ENCODE measurements at places on chromosomes 7 and 10. TPM values are rescaled to one million over a fixed set of nuclear protein-coding genes. Genes with fewer than 3 reads are reported as not detected.
A peak's percentile ranks its signal among the peaks of the same experiment; 100 is the strongest.

- DNase-seq: no peak
These were observed 1.8 kb upstream of the INTS1 start for GRCh38 chr7:1505731-1506550.

Gene ASZ1
- total RNA-seq: not detected

Gene HPSE2
- total RNA-seq: 1.1 TPM

Gene UCN3
- total RNA-seq: not detected

- DNase-seq: no peak
These were observed 59.4 kb downstream of the USP6NL start for GRCh38 chr10:11551916-11552602.

Gene PRSS37
- total RNA-seq: not detected

Gene DPYSL4
- total RNA-seq: not detected

GRCh38 chr7:1028044-1028770 lies 16.1 kb upstream of the GPR146 start:
- peak; percentile 66 for DNase-seq

DNA sequence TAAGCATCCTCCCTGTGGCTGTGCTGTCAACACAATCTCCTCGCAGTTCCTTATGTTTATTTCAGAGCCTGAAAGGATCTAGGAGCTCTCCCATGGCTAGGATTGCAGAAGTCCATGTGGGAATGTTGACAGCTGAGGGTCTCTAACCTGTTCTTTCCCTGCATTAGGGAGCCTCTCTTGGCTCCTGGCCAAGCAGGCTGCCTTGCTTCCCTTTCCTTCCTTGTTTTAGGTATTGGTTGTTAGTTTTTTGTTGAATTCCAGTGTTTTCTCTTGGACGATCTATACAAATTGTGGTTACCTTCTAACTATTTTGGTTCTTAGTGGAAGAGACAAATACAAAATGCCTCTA lies 171.8 kb downstream of the MLLT10 start:
- DNase-seq: no peak

Gene MINPP1
- total RNA-seq: 9.5 TPM
